Nephron progenitor cell (in vitro differentiated cells): ENCODE measurements at places on chromosomes 11 and 22.

DNA sequence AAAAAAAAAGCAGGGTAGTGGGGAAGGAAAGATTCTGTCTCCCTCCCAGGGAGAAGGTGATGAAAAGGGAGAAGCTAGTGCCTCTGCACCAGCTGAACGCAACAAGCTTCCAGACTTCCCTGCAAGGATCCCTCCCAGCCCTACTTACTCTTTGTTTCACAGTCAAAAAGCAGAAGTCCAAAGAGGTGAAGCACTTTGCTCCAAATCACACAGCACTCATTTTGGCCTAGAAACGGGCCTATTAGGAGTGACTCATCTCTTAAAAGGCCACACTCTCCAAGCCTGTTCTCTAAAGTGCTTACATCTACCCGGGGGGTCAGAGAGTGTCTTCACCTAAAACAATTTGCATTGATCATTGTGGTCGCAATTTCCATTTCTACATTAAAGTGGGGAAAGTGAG lies 17.7 kb upstream of the GRK3 start:
- DNase-seq: no peak

GRCh38 chr11:57536947-57537619 lies at the start of gene SMTNL1:
TSS of gene SMTNL1 (plus strand) at chr11:57537595. CDS start at chr11:57542643, 5,048 bp downstream.
- DNase-seq: peak; percentile 12

DNA sequence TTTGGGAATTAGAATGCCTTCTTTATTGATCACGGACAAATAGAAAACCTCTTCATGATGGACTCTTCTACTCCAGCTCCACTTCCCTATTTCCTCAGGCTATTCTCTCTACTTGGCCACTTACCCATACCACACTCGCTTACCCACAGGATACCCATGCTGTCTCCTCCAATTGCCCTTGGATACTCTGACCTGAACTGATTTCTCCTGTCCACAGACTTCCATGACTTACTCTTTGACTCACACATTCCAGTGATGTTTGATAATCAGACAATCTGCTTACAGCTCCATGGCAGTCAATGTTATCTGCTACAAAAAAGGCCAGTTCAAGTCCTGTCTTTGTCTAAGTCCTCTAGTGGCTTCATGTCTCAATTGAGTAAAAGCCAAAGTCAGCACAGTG lies 292.0 kb upstream of the CTSC start:
- no peak for DNase-seq

GRCh38 chr22:44529827-44530523 lies 31.9 kb upstream of the RTL6 start:
- no peak for DNase-seq

DNA sequence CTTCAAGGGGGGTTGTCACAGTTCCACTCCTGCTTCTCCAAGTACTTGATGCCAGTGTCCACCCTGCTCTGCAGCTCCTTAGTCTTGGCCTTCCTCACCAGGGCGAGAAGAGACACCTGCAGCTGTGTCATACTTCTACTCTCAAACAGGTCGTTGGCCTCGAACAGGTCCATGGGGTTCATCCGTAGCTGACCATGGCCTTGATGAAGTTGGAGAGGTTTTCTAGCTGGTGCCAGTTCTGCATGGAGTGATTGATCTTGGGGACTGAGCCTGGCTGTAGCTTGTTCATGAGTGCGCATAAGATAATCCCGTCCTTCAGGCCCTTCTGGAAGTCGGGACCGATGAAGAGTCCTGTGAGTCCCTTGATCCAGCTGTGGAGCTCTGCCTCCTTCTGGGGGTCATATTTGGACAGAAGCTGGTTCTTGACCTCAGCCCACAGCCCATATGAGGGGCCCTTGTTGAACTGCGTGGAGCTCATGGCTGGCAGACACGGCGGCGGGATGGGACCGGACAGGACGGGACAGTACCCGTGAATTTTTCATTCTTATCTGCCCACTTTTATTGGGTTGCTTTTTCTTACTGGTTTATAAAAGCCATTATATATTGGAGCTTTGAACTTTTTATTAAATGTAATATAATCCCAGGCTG lies 33.4 kb upstream of the HORMAD2 start:
- no peak for DNase-seq

GRCh38 chr11:63614136-63614671 lies at the start of gene PLAAT3:
TSS of gene PLAAT3 (minus strand) at chr11:63614433. CDS start at chr11:63614014, 419 bp downstream.
- DNase-seq: peak; percentile 58

DNA sequence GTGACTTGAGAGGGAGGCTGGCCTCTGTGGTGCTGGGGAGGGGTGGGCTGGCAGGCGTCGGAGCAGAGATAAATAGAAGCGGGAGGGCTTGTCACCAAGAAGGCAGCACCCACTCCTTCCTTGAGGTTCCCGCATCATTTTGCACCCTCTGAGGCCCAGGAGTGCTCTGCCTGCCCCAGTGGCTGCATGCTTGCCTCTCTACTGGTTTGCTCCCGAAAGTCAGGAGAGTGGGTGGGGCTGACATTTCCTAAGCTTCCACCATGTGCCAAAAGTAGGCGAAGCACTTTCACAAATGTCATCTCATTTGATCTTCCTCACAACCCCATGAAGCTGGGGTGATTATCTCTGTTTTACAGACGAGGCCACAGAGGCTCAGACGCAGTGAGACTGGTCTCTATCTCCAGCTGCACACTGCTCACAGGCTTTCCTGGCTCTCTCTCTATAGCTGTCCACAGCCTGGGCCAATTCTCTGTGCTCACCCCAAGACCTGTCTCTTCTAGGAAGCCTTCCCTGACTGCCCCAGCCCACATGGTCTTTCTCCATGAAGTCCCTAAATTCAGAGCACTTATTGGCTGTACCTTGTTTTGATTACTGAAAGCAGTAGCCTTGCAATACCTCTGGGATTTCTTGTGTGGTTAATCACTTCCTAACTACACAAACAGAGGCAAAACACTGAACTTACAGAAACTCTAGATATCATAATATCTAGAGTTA lies 2.6 kb upstream of the UCP3 start:
- no peak for DNase-seq

GRCh38 chr11:88379130-88379529 lies 41.6 kb upstream of the CTSC start:
- no peak for DNase-seq

- DNase-seq: no peak
These were observed 94.5 kb downstream of the LARGE1 start for GRCh38 chr22:33825761-33826160.

- DNase-seq: no peak
These were observed 871 bp downstream of the SLC35E4 start for GRCh38 chr22:30636226-30637077.

DNA sequence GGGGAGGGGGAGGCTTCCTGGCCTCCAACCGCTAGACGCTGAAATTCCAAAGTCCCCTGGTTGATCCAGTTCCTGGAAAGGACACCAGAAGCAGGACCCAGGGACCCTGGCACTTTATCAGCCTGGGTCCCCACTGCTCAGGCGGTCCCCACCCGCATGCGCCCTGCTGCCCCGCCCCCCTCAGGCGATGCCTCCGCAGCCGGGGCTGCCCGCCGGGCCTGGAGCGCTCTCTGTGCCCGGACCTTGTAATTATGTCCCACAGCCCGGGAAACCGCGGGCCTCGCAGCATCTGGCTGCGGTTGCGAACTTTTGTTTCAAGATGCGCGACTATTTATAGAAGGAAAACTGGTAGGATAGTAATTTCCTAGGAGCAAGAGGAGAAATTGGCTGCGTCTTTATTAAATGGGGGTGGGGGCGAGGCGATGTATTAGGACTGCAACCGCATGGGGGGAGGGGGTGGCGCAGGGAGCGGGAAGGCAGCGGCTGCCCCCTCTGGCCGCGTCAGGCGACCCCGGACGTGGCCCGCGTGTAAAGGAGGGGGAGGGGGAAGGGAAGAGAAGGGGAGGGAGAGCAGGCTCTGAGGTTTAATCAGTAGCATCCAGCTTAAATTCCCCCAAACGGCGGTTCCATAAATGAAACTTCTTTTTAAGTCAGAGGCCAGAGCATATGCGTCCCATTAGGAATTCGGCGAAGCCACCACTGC lies 6.1 kb downstream of the WNT7B start:
- DNase-seq: peak; percentile 62

DNA sequence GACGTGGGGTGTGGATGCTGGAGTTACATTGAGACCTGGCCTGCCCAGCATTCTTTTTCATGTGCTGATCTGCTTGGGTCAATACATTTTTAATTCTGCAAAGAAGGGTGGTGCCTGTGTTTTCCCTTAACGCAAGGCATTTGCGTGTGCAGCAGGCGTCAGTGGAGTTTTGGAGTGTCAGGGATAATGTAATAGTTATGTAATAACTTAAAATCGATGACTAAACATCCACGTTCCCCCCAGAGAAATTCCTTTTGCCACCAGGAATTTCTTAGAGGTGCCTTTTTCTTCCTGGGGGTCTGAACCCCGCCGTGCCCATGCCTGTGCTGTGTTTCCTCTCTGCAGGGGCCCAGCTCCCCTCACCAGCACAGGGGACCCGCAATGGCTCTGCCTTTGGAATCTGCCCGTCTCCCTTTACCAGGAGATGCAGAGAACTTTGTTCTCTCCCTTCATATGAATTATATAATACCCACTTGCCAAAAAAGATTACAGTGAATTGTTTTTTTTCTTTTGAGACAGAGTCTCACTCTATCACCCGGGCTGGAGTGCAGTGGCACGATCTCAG lies 62.6 kb downstream of the TBC1D22A start:
- DNase-seq: no peak

- DNase-seq: no peak
These were observed 13.0 kb upstream of the MYEOV start for GRCh38 chr11:69280994-69281393.

GRCh38 chr22:44594951-44595350 lies 96.9 kb upstream of the RTL6 start:
- peak; percentile 57 for DNase-seq

- DNase-seq: no peak
These were observed 32.2 kb upstream of the ARFGAP3 start for GRCh38 chr22:42889304-42889703.

GRCh38 chr11:86593833-86594232 lies 78.6 kb downstream of the ME3 start:
- no peak for DNase-seq

GRCh38 chr22:44968736-44969135 lies 41.1 kb downstream of the PHF21B start:
- DNase-seq: no peak

GRCh38 chr11:626475-627307 lies at the start of gene SCT:
TSS of gene SCT (minus strand) at chr11:627181. CDS start at chr11:627143, 38 bp downstream.
- no peak for DNase-seq

GRCh38 chr11:80455818-80456217 lies 1015.0 kb upstream of the TENM4 start:
- DNase-seq: no peak

DNA sequence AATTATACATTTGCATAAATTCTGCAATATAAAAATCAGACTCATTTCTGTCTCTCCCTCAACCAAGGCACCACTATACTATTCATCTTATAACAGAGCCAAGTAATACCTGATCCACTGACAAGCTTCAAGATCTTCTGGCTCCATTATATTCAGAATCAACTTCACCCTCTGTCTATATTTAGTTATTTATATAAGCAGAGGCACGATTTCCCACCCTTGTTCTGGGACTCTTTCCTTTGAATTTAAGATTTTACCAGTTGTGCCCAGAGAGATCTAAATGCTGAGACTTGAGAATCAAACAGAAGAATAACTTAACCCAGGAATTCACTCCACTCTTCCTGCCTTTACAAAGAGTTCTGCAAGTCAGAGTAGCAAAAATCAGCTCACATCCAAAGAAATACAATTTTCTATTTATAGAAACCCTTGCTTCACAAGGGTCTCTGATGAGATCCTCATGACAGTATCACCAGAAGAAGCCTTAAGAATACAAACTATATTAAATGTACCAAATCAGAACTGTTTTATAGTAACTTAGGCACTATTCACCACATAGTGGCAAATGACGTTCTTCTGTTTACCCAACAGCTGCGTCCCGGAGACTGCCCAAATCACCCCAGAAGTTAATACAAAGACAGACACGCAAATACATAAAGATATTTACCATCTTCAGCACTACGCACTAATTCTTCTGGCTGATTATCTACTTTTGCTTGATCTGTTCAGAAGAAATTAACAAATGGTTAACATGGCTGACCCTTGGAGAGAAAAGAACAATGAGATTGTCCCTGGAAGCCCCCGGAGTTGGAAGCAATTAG lies 32.3 kb upstream of the CCDC89 start:
- no peak for DNase-seq

- DNase-seq: peak; percentile 34
These were observed 7.8 kb upstream of the PAX6 start for GRCh38 chr11:31818874-31819331.

DNA sequence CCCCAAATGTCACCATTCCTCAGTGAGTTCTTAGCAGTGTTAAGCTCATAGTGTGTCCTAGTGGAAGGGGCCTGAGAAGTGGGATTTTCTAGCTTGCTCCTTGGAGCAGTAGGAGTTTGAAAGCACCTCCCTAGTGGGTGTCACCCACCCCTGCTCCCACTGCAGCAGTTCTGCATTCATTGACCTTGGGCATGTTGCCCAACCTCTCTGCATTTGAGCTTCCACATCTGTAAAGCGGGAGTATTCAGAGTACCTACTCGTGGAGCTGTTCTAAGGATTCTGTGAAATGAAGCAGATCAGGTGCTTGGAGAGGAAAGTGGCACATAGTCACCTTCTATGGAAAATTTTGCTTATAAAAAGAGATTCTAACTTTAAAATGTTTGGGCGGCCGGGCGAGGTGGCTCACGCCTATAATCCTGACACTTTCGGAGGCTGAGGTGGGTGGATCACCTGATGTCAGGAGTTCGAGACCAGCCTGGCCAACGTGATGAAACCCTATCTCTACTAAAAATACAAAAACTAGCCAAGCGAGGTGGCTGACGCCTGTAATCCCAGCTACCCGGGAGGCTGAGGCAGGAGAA lies 16.9 kb downstream of the LMO2 start:
- DNase-seq: no peak

- DNase-seq: peak; percentile 71
These were observed 8.3 kb upstream of the SLC39A13 start for GRCh38 chr11:47399860-47400767.

- DNase-seq: no peak
These were observed 46.6 kb upstream of the CHRM4 start for GRCh38 chr11:46438211-46438610.

DNA sequence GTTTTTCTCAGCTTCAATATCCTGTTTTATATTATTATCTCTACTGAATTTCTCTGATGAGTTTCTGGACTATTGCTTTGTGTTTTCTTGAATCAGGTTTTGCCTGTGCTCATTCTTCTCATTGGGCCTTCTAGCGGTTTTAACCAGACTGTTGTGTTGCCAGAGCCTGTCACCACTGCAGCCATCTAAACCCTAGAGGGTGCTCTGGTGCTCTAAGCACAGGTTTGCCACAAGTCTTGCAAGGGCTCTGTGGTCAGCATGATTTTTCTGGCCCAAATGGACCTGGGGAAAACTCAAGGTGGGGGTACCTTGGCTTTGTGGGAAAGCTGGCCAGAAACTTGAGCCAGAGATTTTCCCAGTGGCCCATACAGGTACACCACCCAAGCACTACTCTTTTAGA lies 52.4 kb upstream of the TYR start:
- DNase-seq: no peak
